Mucosa of descending colon (tissue), 3 donors: ENCODE measurements at places on chromosomes 1 and 21. TPM values are rescaled to one million over a fixed set of nuclear protein-coding genes. Genes with fewer than 3 reads are reported as not detected.

Gene S100A1
- 0.20 TPM for total RNA-seq

Gene TNNT2
- 4.0 TPM for total RNA-seq

Gene CDCA8
- 3.8 TPM for total RNA-seq

Gene OR2T33
- total RNA-seq = not detected

Gene ASAP3
- 31.2 TPM for total RNA-seq

Gene AIRE
- total RNA-seq = 0.12 TPM

Gene TSPAN1
- 1,586 TPM for total RNA-seq

Gene FCRL1
- 0.17 TPM for total RNA-seq

Gene TRABD2B
- 2.0 TPM for total RNA-seq

Gene GSTM4
- 74.2 TPM for total RNA-seq

Gene FAM177B
- 11.6 TPM for total RNA-seq

GRCh38 chr1:171247501-171247900 is 793 bp upstream of the FMO1 start:
- no peak for DNase-seq

GRCh38 chr1:94675373-94675772 is 133.8 kb upstream of the F3 start:
- no peak for DNase-seq

DNA sequence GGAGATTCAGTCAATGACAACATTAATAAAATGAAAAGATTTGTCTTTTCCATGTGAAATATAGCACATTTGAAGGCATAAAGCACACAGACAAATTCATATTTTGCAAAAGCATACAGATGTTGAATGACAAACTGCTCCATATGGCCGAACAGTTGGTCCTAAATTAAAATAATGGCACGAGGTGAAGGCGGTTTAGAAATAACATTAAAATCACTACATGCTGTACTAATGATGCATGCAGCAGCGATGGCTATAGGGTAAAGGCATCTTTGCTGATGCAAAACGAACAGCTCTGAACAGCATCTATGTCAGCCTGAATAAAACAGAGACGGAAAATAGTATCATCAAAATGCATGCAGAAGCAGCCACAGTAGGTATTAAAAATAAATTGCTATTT is 102.6 kb downstream of the TTLL7 start:
- no peak for DNase-seq

DNA sequence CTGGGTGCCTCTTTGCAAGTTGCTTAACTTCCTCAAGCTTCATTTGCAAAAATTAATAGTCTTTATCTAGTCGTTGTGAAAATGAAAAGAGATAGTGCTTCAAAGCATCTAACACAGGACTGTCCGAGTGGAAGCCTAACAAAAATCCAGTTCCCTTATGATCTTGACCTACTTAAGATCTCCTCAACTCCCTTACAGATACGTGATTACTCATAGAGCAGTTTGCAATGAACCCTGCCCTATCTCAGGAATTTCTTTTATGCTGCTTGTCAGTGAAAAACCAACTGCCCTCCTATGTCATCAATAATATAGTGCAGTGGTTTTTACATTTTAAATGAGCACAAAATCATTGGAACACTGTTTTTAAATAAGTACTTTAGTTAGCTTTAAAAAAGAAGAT is 314.3 kb downstream of the BACH1 start:
- DNase-seq = no peak

- no peak for DNase-seq
Observed at GRCh38 chr1:7351649-7352048, 419.4 kb upstream of the VAMP3 start.

GRCh38 chr1:16913181-16913832 is 8.4 kb upstream of the CROCC start:
- DNase-seq = no peak

DNA sequence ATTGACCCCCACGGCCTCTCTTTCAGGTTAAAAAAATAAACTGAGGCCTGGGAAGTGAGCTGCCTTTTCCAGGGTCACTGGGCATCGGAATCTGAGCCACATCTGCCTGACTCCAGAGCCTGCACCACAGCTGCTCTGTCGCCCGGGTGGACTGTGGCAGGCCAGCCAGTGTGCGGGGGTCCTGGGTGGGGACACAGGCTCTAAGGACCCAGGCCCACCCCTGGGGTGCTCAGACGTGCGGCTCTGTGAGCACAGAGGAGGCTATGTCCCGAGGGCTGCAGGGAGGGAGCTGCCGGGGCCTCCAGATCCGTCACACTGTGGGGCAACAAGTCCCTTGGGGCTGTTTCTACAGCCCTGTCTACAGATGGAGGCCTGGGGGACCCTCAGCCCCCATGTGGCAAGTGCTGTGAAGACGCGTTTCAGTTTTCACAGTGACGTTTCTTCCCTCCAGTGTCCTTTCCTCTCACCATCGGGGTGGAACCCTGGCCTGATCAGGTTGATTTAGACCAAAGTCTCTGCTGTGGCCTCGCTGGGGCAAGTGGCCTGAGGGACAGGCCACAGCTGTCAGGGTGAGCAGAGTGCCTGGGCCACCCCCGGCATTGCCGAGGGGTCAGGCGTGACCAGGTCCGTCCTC is 39.2 kb upstream of the ACTRT2 start:
- no peak for DNase-seq

GRCh38 chr21:29691616-29692491 is 247.9 kb downstream of the GRIK1 start:
- no peak for DNase-seq

DNA sequence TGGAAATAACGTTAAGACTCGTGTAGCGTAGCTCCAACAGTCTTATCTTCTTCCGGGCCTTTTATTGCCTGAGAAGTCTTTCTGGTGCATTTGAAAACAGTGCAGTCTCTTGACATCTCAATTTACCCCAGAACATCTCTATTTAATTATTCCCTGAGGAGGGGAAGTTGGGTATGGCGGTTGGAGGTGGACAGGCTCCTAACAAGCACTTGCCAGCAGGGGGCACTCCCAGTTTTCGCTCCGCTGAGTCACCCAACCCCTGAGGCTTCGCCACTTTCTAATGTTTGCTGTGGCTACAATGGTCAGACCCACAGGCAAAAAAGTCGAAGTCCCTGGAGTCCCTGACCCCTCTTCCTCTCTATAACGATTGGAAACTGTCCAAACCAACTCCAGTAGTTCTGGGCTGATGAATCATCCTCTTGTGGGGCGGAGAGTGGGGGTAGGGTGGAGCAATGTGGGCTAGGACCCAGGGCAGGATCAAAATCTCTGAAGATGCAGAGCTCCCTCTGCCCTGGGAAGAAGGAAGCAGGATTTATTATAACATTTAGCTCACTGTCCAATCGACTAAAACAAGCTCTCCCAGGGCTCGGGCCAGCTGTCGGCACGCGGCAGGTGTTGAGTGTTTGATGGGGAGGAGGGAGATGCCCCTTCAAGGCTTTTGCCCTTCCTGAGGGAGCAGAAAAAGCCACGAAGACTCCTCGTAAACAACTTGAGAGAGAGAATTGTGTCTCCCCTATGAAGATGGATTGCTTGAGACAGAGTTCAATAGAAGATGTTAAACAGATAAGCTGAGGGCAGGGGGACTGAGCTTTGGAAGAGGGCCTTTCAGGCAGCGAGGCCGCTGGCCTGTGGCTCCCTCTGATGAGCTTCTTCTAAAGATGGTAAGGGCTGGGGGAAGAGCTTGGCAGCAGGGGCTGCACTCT is 85.7 kb downstream of the BRINP2 start:
- peak; percentile 40 for DNase-seq

GRCh38 chr1:179082999-179083335 is 1.1 kb downstream of the TOR3A start:
- DNase-seq = no peak

- no peak for DNase-seq
Observed at GRCh38 chr1:158604968-158605367, at the start of gene OR10Z1. Gene OR10Z1 (plus strand): TSS chr1:158605268. CDS start chr1:158606439, 1,171 bp downstream.

DNA sequence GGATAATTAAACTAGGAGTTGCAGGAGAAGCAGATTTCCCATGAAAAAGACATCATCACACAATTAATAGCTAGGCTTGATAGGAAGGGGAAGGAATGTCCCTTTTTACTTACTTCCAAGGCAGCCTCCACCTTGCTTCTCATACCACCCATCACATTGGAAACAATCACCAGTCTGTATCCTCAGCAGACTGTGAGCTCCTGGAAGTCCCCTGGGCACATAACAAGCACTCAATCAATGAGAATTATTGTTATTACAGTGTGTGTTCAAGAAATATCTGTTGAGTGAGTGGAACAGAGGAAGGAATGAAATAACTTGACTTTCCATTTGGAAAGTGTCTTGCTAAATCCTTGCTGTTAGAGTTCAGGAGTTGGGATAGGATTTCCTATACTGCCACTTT is 36.2 kb downstream of the HIVEP3 start:
- DNase-seq = no peak

DNA sequence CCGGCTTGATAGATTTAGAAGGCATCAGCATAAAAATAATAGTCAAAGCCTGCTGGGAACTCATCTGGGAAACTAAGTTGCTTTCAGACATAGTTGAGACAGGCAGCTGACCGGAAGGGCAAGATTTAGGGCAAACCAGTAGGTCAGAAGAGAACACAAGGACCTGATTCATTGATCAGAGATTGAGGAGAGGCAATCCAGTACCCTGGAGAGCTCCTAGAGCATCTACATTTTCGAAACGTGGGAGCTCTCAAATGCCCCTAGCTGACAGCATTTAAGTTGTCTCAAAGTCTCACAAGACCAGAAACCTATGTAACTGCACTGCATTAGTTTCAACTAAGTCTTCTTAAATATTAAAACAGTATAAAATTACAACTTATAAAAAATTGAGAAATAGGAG is 22.9 kb upstream of the MTF2 start:
- no peak for DNase-seq

GRCh38 chr1:78911956-78912880 is 94.3 kb downstream of the ADGRL4 start:
- DNase-seq = no peak

GRCh38 chr1:22163564-22163963 is 20.7 kb upstream of the WNT4 start:
- DNase-seq = peak; percentile 51

DNA sequence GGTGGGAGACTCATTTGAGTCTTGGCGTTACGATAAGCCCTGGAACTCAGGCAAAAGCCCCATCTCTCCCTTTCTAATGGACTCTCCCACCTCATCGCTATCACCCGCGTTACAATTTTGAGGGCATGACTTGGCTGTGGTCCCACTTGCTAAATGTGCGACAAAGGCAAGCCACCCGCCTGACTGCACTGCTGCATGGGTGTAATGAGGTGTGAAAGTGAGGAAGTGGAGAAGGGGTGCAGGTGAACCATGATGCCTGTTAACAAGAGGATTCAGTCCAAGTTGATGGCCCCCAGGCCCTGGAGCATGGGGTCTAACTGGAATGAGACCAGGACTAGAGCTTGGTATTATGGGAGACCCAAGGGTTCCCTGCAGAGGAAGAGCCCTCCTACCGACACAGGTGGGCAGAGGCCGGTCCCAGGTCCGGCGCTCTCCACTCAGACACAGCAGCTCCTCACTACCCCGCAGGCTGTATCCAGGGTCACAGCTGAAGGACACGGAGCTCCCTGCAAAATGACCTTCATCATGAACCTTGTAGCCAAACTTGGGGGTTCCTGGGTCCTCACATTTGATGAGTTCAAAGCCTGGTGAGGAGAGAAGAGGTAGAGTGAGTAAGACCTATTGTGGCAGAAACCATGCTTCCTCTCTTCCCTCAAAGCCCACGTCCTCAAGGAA is 165.4 kb upstream of the HMGB4 start:
- DNase-seq = no peak

GRCh38 chr1:81414488-81415015 is 386.2 kb upstream of the ADGRL2 start:
- DNase-seq = peak; percentile 92

- DNase-seq = peak; percentile 69
Observed at GRCh38 chr1:248807067-248807737, 18.5 kb downstream of the SH3BP5L start.

GRCh38 chr1:50474859-50475809 is 51.9 kb upstream of the DMRTA2 start:
- DNase-seq = no peak

DNA sequence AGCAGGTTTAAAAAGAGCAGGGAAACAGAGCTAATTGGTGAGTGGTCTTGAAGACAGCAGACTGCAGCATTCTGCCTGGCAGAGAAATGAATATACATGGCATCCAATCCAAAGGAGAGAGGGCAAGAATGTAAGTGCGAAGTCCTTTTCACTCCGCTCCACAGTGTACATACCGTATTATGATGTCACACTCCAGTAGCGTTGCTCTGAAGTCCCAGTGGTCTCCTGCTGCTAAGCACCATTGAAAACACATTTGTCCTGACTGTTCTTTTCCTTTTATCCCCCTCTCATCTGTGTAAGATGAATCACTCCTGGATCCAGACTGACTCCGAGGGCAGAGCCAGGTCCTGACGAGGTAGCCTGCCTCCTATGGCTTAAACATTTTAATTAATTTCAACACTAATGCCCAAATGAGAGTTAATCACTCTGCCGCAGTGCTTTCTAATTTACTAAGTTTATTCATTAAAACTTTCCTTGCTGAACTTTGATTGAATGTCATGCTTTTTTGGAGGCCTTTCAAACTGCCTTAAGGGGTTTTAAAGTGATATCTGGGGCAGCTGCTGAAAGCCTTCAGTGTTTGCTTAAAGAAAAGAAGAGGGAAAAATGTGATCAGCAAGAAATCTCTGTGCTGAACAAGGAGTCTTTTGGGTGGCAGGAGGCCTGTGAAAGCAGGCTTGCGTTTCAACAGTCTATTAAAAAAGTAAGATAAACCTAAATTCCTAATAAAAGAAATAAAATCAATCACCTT is 227.2 kb downstream of the ATG4C start:
- no peak for DNase-seq

DNA sequence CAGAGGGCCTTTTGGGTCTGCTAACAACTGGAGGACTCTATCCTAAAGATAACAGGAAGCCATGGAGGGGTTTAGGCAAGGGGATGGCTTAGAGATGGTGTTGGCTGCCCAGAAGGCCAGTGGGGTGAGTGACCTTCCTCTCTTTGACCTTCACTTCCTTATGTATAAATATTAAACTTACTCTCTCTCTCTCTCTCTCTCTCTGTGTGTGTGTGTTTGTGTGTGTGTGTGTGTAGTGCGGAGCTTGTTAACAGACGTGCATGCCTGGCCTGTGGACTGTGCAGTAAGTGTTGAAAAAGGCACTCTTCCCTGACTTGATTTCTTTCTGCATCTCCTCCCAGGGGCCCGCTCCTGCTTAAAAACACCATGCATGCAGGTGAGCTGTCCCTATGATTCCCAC is 10.0 kb downstream of the MROH7 start:
- DNase-seq = no peak

- no peak for DNase-seq
Observed at GRCh38 chr1:23742670-23743286, 493 bp upstream of the ELOA start.

DNA sequence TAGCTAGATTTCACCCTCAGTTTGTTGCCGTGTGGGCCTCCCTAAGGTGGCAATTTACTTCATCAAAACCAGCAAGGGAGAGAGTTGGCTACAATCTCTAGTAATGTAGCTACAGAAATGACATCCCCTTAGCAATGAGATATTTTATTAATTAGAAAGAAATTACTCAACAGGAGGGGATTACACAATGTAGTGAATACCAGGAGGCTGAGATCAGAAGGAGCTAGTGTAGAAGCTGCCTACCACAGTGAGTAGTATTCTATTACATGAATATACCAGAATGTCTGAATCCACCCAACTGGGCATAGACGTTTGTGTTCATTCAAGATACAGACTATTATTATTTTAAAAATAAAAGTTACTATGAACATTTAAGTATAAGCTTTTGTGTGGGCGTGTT is 868.2 kb upstream of the CXADR start:
- DNase-seq = no peak

- no peak for DNase-seq
Observed at GRCh38 chr1:115458426-115459114, 120.5 kb upstream of the NGF start.

GRCh38 chr1:110639724-110640386 is 33.7 kb upstream of the KCNA2 start:
- DNase-seq = no peak

- DNase-seq = no peak
Observed at GRCh38 chr1:30414851-30415165, 308.6 kb downstream of the MATN1 start.
